Naive B cell (primary cell): ENCODE measurements at places on chromosomes 7 and 10.
A peak's percentile ranks its signal among the peaks of the same experiment; 100 is the strongest.

DNA sequence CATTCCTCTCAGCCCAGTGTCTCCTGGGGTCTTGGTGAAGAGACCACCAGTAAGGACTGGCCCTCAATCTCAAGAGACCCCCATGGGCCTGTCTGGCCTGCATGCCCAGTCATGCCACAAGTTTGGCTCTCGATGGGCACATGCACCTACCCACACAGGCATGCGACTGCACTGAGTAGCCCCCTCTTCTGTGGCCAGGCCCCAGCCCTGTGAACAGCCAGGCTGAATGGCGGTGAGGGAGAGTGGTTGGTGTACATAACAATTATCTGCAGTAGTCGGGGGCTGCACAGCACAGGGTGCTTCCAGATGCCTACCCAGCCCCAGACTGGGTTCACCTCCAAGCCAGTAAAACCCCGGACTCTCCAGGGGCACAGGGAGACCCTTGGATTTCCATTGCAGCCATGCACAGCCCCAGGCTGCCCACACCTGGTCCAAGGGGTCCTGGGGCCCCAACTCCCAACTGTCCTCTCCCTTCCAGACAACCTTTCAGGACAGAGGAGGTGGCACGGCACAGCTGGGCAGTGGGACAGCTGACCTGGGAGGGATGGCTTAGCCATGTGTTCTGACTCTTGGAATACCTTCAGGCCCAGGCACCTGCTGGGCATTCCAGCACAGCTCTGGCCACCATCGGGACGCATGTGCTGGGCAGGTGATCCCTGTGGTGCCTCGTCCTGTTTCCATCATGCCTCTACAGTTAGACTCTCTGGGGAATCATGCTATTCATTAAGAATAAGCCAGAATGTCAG, 21.0 kb upstream of the CSGALNACT2 start:
- H3K4me1 ChIP-seq: peaks cover 22% of the 10 kb centered on the region
- no peak for DNase-seq
- no peaks in the 10 kb centered on the region for H3K27me3 ChIP-seq
- peak overlapping the region; percentile 8 for H3K27ac ChIP-seq

DNA sequence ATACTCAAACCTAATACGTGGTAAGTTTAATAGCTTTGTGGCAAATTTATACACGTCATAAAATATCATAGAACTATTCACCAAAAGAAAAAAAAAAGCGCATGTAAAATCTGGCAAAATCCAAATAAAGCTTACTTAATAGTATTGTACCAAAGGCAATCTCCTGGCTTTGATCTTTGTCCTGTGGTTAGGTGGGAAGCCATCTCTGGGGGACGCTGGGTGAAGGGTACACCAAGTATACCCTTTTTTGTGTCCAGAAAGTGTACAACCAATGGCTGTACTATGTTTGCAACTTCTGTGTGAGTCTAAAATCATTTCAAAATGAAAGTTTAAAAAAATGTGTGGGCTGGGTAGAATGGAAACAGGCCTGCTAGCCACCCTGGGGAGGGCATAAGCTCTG, 47.6 kb upstream of the ENO4 start:
- H3K4me3 ChIP-seq: no peak overlapping the region
- no peaks in the 10 kb centered on the region for H3K4me1 ChIP-seq
- H3K27me3 ChIP-seq: peaks cover 12% of the 10 kb centered on the region
- no peak overlapping the region for H3K27ac ChIP-seq
- no peak for DNase-seq
- no peaks in the 10 kb centered on the region for H3K36me3 ChIP-seq

DNA sequence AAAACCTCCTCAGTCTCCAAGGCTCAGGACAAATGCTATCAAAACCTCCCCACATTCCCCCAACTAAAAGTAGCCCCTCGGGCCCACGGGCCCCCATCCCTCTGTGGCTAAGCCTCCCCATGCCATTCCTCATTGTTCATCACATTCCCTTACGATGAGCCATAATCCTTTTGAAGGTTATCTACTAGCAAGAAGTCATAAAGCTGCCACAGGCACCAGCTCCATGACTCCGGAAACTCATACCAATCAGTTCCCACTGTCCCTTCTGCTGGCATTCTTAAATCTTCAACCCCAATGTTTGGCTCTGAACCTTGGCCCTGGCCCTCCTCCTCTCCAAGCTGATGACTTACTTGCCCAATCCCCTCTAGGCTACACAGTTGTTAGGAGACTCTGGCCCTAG, 19.4 kb upstream of the TM9SF3 start:
- no peak overlapping the region for H3K27ac ChIP-seq
- H3K4me3 ChIP-seq: no peak overlapping the region
- no peak for DNase-seq
- peaks cover 2% of the 10 kb centered on the region for H3K4me1 ChIP-seq
- peaks cover 21% of the 10 kb centered on the region for H3K36me3 ChIP-seq

DNA sequence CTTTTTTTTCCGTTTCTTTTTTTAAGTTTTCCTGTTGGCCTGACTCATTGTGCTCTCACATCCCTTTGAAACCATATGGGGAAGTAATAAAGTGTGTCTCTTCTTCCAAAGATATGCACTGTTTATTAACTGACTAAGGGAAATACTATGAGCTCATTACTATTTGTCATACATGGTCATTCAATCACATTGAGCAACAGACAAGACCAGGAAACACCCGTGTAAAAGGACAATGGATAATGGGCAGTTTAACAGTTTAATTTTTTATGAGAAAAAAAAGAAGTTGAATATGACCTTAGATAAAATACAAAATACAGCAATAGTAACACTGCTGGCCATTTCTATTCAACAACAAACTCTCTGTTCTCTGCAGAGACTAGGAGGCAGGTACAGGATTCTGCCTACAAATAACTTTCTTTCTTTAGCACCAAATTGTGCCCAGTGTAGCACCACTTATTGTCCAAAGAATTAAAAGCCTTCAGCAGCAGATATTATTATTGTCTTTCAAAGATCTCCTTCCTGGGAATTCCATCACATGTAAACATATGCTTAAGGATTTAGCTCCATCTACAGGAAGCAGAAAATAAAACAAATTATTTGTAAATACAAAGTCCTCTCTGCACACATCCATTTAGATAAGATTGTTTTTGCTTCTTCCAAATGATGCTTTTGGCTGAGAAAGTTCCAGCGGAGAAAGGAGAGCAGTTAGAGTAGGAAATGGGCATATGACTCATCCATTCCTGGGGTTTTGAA, 55.0 kb upstream of the AKR1E2 start:
- DNase-seq: no peak
- no peaks in the 10 kb centered on the region for H3K36me3 ChIP-seq
- no peaks in the 10 kb centered on the region for H3K4me1 ChIP-seq
- H3K27ac ChIP-seq: no peak overlapping the region
- H3K27me3 ChIP-seq: peaks cover 20% of the 10 kb centered on the region

DNA sequence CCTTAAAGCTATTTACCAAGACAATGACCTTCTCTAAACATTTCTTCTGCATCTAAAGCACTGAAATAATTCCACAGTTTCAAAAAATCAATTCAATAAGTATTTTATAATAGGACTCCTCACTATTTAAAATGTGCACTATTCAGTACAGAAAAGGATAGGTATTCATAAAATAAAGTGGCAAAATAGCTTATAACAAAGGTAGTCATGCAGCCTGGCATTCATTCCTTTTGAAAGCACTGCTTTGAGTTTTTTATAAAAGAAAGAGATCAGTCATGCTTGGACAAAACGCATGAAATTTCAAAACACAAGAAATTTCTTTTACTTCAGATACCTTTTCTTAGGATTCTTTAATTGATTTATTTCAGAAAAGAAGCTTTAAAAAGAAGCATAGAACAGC, 689.7 kb upstream of the PHF14 start:
- no peak for DNase-seq
- H3K4me3 ChIP-seq: no peak overlapping the region
- no peaks in the 10 kb centered on the region for H3K36me3 ChIP-seq
- no peak overlapping the region for H3K27ac ChIP-seq
- H3K27me3 ChIP-seq: no peaks in the 10 kb centered on the region

DNA sequence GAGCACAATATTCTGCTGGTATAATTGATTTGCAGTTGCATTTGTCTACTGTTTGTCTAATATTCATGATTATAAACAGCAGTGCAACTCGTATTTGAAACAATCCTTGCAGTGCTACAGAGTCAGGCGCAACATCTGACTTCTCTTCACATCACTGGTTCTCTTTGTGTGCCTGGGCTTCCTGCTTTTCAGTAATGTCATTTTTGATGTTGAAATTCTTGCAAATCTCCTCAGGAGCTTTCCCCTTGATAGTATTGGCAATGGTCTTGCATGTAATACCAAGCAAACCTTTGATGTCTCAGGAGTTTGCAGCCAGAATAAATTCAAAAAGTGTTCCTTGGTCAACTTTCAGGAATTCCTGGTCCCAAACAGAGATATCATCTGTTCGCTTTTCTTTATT, 20.2 kb downstream of the HPS6 start:
- H3K36me3 ChIP-seq: no peaks in the 10 kb centered on the region
- DNase-seq: no peak
- no peak overlapping the region for H3K4me3 ChIP-seq
- H3K4me1 ChIP-seq: no peaks in the 10 kb centered on the region

GRCh38 chr7:2494191-2495130, 18.3 kb upstream of the GRIFIN start:
- H3K36me3 ChIP-seq: no peaks in the 10 kb centered on the region
- DNase-seq: no peak
- peaks cover 6% of the 10 kb centered on the region for H3K27me3 ChIP-seq
- no peak overlapping the region for H3K27ac ChIP-seq

- no peak overlapping the region for H3K4me3 ChIP-seq
- H3K4me1 ChIP-seq: peaks cover 3% of the 10 kb centered on the region
- no peak overlapping the region for H3K27ac ChIP-seq
- DNase-seq: no peak
Measured at GRCh38 chr7:132930881-132931280, 151.0 kb downstream of the CHCHD3 start.

GRCh38 chr10:112711366-112711765, 238.7 kb upstream of the TCF7L2 start:
- H3K36me3 ChIP-seq: peaks cover 16% of the 10 kb centered on the region
- H3K27me3 ChIP-seq: no peaks in the 10 kb centered on the region
- H3K4me3 ChIP-seq: no peak overlapping the region
- no peaks in the 10 kb centered on the region for H3K4me1 ChIP-seq

- H3K27ac ChIP-seq: no peak overlapping the region
- peaks cover 8% of the 10 kb centered on the region for H3K4me1 ChIP-seq
- no peak for DNase-seq
Measured at GRCh38 chr7:17532861-17533404, 234.5 kb downstream of the AHR start.

GRCh38 chr10:91779011-91779605, 19.1 kb upstream of the TNKS2 start:
- no peaks in the 10 kb centered on the region for H3K36me3 ChIP-seq
- H3K27me3 ChIP-seq: no peaks in the 10 kb centered on the region
- no peak for DNase-seq
- no peak overlapping the region for H3K4me3 ChIP-seq
- no peaks in the 10 kb centered on the region for H3K4me1 ChIP-seq

GRCh38 chr7:7731732-7732131, 13.3 kb upstream of the RPA3 start:
- H3K27ac ChIP-seq: no peak overlapping the region
- peaks cover 9% of the 10 kb centered on the region for H3K4me1 ChIP-seq
- DNase-seq: no peak
- no peak overlapping the region for H3K4me3 ChIP-seq
- no peaks in the 10 kb centered on the region for H3K27me3 ChIP-seq

GRCh38 chr7:151758622-151759540, 118.0 kb downstream of the PRKAG2 start:
- H3K27me3 ChIP-seq: no peaks in the 10 kb centered on the region
- H3K36me3 ChIP-seq: peaks cover 7% of the 10 kb centered on the region
- DNase-seq: no peak
- peaks cover 22% of the 10 kb centered on the region for H3K4me1 ChIP-seq
- peak overlapping the region; percentile 52 for H3K27ac ChIP-seq

- H3K36me3 ChIP-seq: peaks cover 21% of the 10 kb centered on the region
- peak overlapping the region; percentile 95 for H3K4me3 ChIP-seq
- H3K27ac ChIP-seq: peak overlapping the region; percentile 99
- H3K27me3 ChIP-seq: no peaks in the 10 kb centered on the region
Measured at GRCh38 chr7:106867641-106868351, 2.7 kb downstream of the PIK3CG start.

GRCh38 chr10:23141995-23142394, 46.6 kb downstream of the MSRB2 start:
- H3K27ac ChIP-seq: no peak overlapping the region
- H3K4me1 ChIP-seq: no peaks in the 10 kb centered on the region
- no peak overlapping the region for H3K4me3 ChIP-seq
- peaks cover 26% of the 10 kb centered on the region for H3K27me3 ChIP-seq

DNA sequence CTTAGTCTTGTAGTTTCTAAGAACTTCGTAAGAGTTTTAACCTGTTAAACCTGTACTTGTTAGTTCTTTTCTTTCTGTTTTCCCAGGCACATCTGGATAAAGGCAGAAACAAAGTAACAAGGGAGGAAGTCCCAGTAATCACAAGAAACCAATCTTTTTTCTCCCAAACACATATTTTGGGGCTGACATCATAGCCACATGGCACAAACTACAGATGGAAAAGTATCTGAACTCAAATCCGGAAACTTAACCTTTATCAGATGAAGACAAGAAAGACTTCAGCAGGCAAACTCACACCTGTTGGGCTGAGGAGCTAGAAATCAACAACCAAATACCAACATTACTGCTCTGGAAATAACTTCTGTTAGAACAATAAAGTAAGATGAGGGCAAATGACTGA, 67.1 kb downstream of the CUBN start:
- no peak overlapping the region for H3K27ac ChIP-seq
- peaks cover 8% of the 10 kb centered on the region for H3K36me3 ChIP-seq
- DNase-seq: no peak
- no peaks in the 10 kb centered on the region for H3K4me1 ChIP-seq
- no peak overlapping the region for H3K4me3 ChIP-seq

GRCh38 chr7:67432536-67433234, 436.1 kb downstream of the TYW1 start:
- no peaks in the 10 kb centered on the region for H3K4me1 ChIP-seq
- peaks cover 7% of the 10 kb centered on the region for H3K27me3 ChIP-seq
- H3K4me3 ChIP-seq: no peak overlapping the region
- no peaks in the 10 kb centered on the region for H3K36me3 ChIP-seq

GRCh38 chr7:137635874-137636273, 210.9 kb downstream of the DGKI start:
- no peaks in the 10 kb centered on the region for H3K4me1 ChIP-seq
- peaks cover 9% of the 10 kb centered on the region for H3K27me3 ChIP-seq
- DNase-seq: no peak
- H3K36me3 ChIP-seq: no peaks in the 10 kb centered on the region

GRCh38 chr7:34275624-34276023, 370.3 kb downstream of the BMPER start:
- H3K27me3 ChIP-seq: no peaks in the 10 kb centered on the region
- H3K36me3 ChIP-seq: no peaks in the 10 kb centered on the region
- no peak overlapping the region for H3K27ac ChIP-seq
- H3K4me3 ChIP-seq: no peak overlapping the region
